ENCODE measurements at places on chromosomes 3 and 15.

DNA sequence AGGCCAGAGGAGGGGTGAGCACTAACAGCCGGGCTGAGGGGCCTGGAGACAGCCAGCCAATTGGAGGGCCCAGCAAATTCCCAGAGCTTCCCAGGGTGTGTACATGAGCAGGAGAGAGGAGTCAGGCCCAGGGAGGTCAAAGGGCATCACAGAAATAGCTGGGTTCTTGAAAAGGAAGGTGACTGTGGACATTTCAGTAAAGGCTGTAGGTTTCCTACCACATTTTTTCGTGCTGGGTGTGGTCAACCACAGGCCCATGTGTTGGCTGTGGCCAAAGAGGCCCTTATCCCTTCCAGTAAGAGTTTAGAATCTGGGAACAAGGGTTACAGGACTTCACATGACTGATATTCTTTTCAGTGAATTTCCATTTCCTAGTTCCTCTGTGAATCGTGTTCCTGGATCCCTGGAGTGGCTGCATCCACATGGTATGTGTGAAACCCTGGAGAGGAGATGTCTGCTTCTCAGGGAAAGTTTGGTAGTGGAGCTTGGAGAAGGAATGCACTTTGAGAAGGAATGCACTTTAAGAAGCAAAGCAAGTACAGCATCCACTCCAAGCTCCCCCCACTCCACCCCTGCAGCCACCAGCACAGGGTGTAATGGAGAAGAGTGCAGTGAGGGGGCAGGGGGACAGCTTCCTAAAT lies 73.2 kb upstream of the HEG1 start:
- DNase-seq: no peak

- DNase-seq: no peak
These were observed 289.2 kb downstream of the ROBO2 start for GRCh38 chr3:77329116-77329515.

- DNase-seq: no peak
These were observed 112.3 kb downstream of the CHCHD6 start for GRCh38 chr3:126816298-126816697.

GRCh38 chr3:174193604-174194003 lies 665.5 kb upstream of the NAALADL2 start:
- no peak for DNase-seq

GRCh38 chr15:52257734-52258062 lies 37.9 kb downstream of the MYO5C start:
- peak; percentile 17 for DNase-seq

GRCh38 chr15:22265056-22265945 lies 185.0 kb downstream of the OR4M2 start:
- no peak for DNase-seq

- DNase-seq: no peak
These were observed 34.1 kb downstream of the SHC4 start for GRCh38 chr15:48929661-48930060.

- DNase-seq: no peak
These were observed 40.2 kb upstream of the UBE2E2 start for GRCh38 chr3:23162934-23163333.

DNA sequence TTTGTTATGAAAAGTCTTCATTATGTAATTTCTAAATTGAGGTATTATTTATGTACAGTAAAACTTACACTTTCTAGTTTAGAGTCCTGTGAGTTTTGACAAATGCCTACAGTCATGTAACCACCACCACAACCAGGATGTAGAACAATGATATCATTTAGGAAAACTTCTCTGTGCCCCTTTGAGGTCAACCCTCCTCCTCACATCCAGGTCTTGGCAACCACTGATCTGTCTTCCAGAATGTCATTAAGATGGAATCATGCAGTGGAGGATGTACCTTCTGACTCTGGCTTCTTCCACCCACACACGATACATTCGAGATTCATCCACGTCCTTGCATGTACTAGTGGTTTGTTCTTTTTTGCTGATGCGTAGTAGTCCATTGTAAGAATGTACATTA lies 23.2 kb downstream of the MINAR1 start:
- DNase-seq: no peak

GRCh38 chr3:81743096-81744025 lies 18.1 kb downstream of the GBE1 start:
- no peak for DNase-seq

DNA sequence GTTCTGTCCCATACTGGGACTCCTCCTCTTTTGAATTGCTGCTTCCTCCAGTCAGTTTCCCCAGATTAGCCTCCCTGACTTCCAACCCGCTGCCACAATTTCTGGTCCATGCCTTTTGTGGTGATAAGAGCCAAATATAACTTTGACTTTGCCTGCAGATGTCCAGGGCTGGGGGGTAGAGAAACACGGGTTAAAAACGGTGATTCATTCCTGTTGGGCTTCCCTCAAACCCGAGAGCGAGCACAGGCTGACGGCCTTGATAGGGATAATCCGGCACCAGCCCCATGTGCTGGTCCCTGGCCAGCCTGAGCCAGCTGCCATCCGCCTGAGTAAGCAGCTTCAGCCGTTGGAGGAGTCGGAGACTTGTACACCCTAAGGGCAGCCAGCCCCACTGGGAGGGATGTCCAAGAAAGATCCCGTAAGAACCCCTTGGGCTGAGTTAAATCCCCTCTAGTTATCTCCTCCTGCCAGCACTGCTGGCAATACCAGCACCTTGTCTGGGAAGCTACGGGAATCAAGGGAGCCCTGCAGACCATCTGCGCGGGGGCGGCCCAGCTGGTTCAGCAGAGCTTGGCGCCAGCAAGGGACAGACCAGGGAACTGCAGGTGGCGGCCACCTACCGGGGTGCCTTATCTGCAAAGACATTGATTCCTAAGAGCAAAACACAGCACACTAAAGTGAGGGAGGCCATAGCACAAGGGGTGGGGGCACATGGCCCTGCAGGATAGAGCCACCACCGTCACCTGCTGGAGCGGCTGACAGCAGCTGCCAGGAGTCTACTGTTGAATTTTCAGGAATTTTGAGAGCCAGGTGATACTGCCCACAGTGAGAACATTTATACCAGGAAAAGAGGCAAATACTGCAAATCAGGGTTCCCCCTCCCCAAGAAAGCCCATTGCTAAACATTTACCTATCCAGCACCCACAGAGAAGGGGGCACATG lies 18.1 kb downstream of the CSPG4 start:
- peak; percentile 67 for DNase-seq

- no peak for DNase-seq
These were observed 255.6 kb downstream of the ZNF621 start for GRCh38 chr3:40780291-40780924.

- DNase-seq: no peak
These were observed 379.9 kb upstream of the RBMS3 start for GRCh38 chr3:28901018-28901417.

DNA sequence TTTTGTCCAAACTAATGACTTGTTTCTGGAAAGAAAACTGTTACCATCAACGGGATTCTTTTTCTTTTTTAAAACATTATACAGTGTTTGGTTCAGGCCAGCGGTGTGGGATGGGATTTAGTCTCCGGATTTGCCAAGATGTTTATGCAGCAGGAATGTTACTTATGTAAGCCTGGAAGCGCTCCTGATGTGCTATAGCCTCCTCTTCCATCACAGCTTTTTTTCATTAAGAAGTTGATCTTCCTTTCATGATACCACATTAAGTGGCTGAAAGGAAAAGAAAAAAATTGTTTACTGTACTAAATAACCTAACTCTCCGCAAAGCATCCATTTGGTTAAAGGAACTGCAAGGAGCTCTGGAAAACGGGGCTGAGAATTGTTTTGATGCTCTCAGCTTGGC lies 120.5 kb upstream of the ALDH1A3 start:
- no peak for DNase-seq

- DNase-seq: no peak
These were observed 1.8 kb downstream of the MANF start for GRCh38 chr3:51386852-51387229.

DNA sequence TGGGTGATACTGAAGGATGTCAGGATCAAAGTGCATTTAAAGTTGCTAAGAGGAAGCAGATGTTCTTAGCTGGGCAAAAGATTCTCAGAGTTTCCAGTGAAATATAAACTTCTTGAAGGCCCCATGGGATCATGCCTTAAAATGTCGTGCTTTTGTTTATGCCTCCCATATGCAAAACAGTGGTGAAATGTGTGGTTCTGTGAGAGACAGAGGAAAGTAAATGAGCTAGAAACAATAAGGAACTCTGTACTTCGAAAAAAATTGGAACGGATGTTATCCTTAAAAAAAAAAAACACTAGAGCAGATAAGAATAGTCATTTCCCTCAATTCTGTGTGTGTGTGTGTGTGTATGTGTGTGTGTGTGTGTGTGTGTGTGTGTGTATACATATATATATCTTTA lies 497.0 kb upstream of the TBL1XR1 start:
- DNase-seq: no peak

GRCh38 chr15:57555270-57555669 lies 36.4 kb upstream of the MYZAP start:
- DNase-seq: no peak

DNA sequence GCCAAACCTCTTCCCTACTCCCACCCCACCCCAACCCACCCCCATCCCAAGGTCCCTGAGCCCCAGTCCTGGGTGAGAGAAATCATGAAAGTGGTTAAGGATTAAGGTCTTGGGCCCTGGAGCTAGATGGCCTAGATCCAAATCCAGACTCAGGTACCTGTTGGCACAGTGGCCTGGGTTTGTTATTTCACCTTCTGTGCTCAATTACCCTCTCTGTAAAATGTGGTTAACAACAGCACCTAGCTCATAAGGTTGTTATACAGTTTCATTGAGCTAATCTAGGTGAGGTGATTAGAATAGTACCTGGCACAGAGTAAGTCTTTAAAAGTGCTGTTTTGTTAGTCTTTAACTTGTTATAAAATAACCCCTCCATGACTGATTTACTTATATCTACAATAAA lies 6.4 kb upstream of the SNUPN start:
- no peak for DNase-seq

- DNase-seq: no peak
These were observed 216.6 kb downstream of the SUCLG2 start for GRCh38 chr3:67437789-67438188.

GRCh38 chr3:87848003-87848402 lies 210.8 kb downstream of the CGGBP1 start:
- no peak for DNase-seq

GRCh38 chr3:88462230-88462629 lies 312.5 kb downstream of the C3orf38 start:
- no peak for DNase-seq

DNA sequence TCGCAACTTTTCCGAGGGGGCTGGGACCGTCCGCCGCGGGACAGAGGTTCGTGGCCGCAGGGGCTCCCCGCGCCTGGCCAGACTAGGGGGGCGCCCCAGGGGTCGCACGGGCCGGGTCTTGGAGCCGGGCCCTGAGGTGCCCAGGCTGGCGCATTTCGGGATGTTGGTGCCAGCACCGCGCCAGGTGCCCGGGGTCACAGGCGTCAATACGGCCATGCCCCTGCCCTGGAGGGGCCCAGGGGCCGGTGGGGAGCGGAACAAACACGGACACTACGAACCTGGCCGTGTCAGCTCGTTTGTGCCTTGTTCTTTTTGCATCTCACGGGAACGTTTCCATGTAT lies 366 bp downstream of the TM6SF1 start:
- no peak for DNase-seq

DNA sequence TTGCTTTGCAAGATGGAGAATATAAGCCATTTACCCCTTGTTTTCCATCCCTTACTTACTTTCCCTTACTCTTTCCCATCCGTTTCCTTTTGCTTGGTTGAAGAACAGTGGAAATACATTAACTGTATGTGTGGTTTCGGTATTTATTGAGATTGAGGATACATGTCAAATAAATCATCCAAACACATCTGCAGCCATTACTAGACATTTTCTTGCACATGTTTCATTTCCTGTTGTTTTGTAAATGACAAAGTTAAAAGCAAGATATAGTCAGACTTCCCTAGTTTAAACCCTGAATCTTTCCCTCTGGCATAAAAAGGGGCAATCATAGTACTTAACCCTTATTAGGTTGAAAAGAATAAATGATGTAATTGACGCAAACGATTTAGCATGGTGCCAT lies 82.1 kb upstream of the BCHE start:
- no peak for DNase-seq

Data from HEK293T (cell line).